ENCODE measurements at places on chromosomes 3 and 15.

- DNase-seq = no peak
These were observed 227.7 kb upstream of the TOPAZ1 start for GRCh38 chr3:44013967-44014366.

GRCh38 chr3:71162221-71162620, 421.3 kb downstream of the FOXP1 start:
- DNase-seq = no peak

- DNase-seq = no peak
These were observed 572 bp downstream of the DNAJB11 start for GRCh38 chr3:186570941-186571643.

- no peak for DNase-seq
These were observed 25.8 kb downstream of the CHRM5 start for GRCh38 chr15:33994005-33994615.

GRCh38 chr15:95078003-95078402, 846.6 kb downstream of the MCTP2 start:
- no peak for DNase-seq

DNA sequence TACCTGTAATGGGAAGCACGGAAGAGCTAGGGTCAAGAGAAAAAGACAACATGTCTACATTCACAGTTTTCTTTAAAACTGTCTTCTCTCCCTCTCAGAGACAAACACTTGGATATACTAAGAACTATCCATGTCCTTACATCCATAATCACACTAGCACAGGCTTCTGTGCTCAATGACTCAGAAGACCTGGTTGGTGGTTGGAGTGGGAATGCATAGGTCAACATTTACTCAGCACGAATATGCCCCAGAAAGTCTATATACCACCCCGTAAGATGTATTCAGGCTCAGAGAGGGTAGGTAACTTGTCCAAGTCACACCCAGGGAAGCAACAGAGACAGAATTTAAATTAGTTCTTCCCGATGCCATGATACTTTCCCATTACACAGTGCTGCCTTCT, 891.1 kb downstream of the TUSC7 start:
- DNase-seq = no peak

GRCh38 chr3:6351752-6352151, 509.2 kb upstream of the GRM7 start:
- no peak for DNase-seq

Measured in activated CD4-positive, alpha-beta T cell treated with anti-CD3 and anti-CD28 coated beads, Interleukin-2, Interleukin-4, amounts not matched to agents 100 ng/mL and 50 ng/mL, durations not matched to agents 16 hours and 8 hours (primary cell).